ENCODE measurements at places on chromosomes 1 and 21.

GRCh38 chr1:35461966-35462651 lies 95.1 kb downstream of the KIAA0319L start:
- DNase-seq = no peak

- no peak for DNase-seq
Measured at GRCh38 chr1:61482170-61482734, 242.7 kb downstream of the TM2D1 start.

DNA sequence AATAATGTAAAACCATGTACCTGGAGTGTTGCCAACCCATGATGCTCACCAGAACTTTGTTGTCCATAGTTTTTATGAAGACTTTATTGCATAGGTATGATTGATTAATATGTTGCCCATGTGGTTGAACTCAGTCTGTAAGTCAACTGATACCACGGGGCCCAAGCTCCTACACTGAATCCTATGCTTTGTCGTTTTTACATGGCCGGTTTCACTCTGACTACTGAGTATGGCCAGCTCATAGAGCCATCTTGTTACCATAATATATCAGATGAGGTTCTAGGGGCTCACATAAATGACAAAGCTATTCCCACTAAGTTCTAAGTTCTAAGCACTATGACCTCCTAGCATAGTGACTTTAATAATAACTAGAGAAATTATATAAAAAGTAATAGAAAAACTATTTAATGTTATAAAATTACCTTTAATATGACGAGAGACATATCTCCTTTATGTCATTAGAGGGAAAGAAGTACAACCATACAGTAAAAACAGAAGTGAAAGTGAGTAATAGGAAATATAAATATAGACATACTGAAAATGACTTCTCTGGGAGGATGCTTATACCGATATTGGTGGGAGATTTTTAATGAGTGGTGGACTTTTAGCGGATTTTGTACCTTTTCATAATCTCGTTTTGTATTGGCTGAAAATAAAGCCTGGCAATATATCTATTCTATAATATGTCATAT lies 983.4 kb upstream of the PRMT6 start:
- DNase-seq = no peak

GRCh38 chr1:206608108-206608698 lies 4.1 kb downstream of the EIF2D start:
- DNase-seq = peak; percentile 46

Data from central memory CD4-positive, alpha-beta T cell (primary cell).